Lung microvascular endothelial cell (primary cell): ENCODE measurements at places on chromosomes 13 and 19.
A peak's percentile ranks its signal among the peaks of the same experiment; 100 is the strongest.

DNA sequence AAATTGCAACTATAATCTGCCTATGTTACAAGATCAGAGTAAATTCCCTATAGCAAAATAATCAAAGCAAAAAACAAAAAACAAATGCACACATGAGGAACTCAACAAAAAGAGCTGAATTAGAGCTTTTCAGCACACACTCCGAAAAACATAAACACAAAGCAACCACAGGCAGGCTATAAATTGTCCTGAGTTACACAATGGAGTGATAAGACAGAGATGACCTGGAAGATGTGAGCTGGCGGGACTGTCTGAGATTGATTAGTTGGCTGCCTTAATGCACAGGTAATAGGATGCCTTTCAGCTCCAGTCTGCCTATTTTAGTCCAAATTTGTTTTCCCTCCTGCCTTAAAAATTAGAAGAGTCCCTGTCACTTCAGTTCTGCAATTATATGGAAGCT lies 159.0 kb upstream of the FNDC3A start:
- DNase-seq, result no peak

- DNase-seq, result peak; percentile 35
Observed at GRCh38 chr13:41897126-41897525, 63.8 kb downstream of the VWA8 start.

DNA sequence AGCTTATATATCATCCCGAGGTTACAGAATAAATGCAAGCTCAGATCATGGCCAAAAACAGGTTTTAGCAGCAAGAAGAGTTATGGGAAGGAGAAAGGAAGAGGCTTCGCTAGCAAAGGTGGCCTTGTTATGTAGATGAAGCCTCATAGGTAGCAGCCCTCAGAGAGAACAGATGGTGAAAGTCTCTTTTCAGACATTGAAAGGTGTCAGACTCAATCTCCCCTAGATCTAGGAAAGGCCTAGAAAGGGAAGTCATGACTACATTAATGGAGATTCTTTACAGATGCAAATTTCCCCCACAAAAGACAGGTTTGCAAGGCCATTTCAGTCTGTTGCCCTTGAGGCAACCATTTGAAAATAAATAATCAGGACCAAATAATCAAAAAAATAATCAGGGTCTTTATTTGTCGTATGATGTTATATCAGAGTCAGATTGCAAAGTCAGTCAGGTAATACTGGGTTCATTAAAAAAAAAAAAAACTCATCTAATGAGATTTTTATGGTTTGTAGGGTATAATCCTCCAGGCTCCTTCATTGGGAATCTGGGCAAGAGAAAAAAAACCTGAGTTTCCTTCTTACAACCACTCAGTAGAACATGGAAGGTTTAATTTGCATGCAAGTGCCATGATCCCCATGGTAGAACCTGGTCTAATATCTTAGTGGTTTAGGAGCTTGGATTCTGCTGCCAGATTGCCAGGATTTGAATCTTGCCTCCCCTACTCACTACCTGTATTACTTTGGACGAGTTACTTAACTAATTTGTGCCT lies 50.8 kb upstream of the HTR2A start:
- no peak for DNase-seq

DNA sequence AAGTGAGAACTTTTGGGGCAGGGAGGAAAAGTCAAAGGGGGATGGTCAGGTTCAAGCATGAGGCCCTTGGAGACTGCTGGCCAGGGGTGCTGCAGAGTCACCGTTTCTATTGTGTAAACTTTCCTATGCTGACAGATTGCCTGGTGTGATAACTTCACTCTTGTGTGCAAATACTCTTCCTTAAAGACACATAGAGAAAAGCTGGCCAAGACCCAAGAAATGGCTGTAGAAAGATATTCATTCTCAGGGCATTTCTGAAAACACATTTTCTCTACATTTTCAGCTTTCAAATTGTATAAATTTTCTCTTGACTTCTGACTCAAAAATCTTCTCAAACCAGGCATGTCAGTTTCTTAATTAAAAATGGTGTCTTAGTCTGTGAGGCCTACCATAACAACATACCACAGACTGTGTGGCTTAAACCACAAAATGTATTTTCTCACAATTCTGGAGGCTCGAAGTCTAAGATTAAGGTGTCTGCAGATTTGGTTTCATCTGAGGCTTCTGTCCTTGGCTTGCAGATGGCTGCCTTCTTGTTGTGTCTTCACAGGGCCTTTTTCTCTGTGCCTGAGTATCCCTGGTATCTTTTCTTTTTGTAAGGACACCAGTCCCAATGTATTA lies 304.5 kb downstream of the KCNRG start:
- peak; percentile 77 for DNase-seq

DNA sequence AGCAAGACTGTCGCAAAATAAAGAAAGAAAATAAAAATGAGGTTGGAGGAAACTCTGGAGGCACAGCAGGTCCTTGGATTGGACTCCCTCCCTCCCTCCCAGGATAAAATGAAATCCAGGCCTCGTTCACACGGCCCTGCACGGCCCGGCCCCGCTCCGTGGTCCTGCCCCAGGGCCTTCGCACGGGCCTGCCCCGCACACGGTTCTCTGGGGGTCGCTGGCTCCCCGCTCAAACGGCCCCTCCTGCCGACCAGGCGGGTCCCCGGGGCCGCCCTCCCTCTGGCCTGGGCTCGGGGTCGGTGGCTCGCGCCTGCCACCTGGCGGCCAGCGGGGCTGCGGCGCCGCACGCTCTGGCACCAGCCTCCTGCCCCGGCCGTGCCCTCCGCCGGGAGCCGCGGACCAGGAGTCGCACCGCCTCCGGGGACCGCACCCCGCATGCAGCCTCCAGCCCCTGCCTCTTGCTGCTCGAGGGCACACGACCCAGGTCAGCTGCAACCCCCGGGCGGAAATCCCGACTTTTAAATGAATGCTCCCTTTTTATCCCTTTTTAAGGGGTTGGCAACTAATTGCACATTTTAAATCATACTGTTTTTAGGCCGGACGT lies 1.5 kb upstream of the WDR18 start:
- DNase-seq, result peak; percentile 68

- DNase-seq, result no peak
Observed at GRCh38 chr19:38880076-38880881, 2.2 kb upstream of the RINL start.

GRCh38 chr13:27853335-27853734 lies 61.1 kb downstream of the GSX1 start:
- DNase-seq, result no peak

- no peak for DNase-seq
Observed at GRCh38 chr13:97945342-97945741, 8.1 kb upstream of the IPO5 start.

DNA sequence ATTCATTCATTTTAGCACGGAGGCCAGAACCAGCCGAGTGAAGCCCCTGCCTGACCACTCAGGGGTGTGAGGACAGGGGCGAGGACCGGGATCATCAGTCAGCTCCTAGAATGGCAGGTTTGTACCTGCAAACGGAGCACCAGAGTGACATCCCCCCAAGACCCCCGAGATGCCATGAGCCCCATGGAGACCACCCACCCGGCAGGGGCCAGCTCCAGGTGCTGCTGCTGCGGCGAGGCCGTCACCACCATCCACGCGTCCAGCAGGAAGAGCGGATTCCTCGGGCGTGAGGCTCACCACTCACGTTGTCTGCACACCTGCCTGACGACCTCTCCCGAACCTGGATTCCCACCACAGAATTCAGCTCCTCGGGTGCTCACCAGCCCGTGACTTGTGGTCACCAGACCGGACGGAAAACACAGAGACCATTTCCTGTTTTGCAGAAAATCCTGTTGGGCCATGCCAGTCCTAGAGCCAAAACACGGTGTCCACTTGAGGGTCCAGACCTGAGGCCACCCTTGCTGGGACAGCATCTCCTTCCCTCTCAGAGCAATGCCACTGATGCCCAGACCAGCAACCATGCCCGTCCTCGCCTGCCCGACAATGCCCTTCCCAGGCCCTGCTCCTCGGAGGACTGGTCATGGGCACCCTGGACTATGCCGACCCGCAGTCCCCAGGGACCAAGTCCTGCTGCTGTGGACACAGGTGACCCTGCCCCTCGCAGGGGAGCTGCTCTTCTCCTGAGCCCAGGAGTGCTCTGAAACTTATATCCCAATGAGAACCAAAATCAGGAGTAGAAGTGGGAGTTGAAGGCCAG lies 74.2 kb downstream of the RASA3 start:
- peak; percentile 77 for DNase-seq

DNA sequence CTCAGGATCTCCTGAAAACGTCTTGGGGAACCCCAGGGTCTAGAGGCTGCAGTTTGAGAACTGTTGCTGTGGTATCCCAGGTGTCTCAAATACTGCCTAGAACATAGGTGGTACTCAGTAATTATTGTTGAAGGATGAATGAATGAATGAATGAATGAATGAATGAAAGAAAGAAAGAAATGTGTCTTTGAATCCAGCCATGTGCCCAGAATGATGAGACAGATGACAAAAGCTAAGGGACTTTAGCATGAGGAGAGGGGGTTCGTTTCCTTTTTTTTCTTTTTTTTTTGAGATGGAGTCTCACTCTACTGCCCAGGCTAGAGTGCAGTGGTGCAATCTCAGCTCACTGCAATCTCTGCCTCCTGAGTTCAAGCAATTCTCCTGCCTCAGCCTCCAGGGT lies 7.8 kb downstream of the LSR start:
- DNase-seq, result no peak

DNA sequence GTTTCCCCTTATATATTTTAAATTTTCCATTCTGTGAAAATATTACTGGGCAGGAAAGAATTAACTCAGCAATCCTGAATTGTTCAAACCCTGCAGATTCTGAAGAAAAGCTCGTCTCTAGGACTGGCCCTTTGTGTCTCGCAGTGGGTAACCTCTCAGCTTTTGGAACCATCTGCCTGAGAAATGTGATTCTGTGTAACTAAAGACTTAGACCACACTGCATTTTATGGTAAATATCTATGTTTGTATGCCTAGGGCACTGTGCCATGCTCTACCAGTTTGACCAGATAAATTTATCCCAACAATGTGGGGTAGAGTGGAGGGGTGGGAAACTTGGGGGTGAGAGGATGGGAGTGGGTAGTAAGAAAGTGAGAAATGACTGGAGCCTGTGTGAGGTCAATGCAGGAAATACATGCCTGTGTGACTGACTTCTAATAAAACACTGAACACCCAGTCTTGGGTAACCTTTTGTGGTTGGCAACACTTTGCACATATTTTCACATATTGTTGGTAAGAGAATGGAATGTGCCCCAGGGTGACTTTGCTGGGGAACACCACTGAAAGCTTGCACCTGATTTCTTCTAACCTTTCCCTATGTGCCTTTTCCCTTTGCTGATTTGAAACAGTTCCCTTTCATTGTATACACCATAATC lies 1181.9 kb downstream of the OLFM4 start:
- no peak for DNase-seq

GRCh38 chr19:23972161-23972560 lies 57.5 kb downstream of the ZNF726 start:
- DNase-seq, result no peak
